ENCODE measurements at places on chromosomes 11 and 22.

- no peak for DNase-seq
These were observed 47.9 kb downstream of the DCUN1D5 start for GRCh38 chr11:103043826-103044678.

GRCh38 chr11:1927026-1927847 is 7.7 kb downstream of the TNNT3 start:
- DNase-seq = no peak

GRCh38 chr11:19934828-19935259 is 222.2 kb downstream of the NAV2 start:
- DNase-seq = no peak

DNA sequence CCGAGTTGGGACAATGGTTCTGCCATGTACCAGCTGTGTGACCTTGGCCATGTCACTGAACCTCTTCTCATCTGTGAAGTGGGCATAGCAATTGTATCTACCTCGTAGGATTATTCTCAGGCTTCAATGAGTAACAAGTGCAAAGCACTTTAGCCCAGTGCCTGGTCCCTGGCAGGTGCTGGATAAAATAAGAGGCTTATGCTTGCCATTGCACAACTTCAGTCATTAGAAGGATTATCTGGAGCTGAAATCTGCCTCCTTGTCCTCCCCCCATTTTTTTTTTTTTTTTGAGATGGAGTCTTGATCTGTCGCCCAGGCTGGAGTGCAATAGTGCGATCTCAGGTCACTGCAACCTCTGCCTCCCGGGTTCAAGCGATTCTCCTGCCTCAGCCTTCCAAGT is 7.2 kb downstream of the SMTNL1 start:
- no peak for DNase-seq

DNA sequence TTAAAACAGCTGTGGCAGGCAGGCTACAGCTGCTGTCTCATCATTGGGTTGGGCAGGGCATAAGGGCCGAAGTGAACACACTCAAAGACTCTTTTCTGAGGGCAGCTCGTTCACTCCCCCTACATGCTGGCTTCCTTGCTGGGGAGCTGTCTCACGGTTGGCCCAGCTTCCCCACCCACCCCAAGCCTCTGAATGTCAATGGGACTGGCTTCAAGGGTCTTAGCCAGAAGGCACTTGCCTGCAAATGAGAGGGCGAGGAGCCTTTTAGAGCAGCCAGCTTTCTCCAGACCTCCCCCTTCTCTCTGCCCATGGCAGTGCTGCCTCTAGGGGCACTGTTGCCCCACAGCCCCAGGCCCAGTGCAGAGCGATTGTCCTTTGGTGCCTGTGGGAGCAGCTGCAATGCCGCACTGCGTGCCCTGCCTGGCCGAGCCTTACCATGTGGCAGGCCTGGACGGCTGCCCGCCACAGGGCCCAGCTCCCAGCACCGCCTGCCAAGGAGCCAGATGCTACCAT is 94.7 kb upstream of the RASSF10 start:
- no peak for DNase-seq

DNA sequence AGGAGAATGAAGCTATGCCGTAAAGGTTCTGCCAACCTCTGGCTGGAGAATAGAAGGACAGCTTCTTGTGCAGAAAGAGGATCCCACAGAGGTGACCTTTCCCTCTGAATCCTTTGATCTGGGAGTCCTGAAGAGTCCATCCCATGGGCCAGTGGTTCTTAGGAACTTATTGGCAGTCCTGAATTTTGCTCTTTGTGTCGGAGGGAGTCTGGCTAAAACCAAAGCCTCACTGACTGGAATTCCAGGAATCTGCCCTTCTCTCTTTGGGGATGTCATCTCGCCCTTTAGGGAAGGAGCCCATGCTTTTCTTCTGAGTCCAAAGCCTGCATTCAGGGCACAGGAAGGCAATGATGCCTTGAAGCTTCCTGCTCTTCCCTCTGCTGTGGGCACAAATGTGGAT is 45.5 kb downstream of the PKNOX2 start:
- no peak for DNase-seq

DNA sequence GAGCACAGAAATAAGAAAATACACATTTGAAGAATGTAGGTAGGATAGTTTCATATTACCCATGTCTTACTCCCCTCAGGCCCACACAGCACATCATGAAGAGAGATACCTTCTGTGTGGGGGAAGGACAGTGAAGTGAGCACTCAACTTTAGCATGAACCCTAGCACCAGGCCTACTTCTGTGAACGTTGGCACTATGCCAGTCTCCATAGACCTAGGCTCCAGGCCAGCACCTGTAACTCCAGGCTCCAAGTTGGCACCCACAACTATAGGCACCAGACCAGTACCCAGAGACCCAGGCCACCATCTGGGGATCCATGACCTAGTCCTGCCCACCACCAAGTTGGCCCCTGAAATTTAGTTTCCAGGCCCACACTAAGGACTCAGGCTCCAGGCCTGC is 410.9 kb downstream of the INSC start:
- DNase-seq = no peak

DNA sequence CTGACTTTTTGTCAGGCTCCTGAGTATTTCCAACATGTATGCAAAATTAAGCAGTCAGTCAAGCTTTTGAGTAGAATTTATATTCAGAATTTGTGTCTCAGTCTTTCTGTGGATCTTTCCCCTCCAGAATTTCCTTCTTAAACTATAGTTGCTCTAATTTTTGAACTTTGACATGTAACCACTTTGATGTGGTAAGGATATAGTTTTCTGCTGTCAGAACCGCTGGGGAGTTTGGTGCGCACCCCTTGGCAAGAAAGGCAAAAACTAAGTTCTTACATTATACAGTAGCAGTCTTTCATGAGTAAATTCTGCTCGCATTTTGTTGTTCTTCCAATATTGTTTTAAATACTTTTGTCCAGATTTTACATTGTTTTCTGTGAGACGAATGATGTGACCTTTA is 105.9 kb downstream of the TMEM135 start:
- no peak for DNase-seq
